Uterus (tissue), 4 donors: ENCODE measurements at places on chromosomes 1 and 21. TPM values are rescaled to one million over a fixed set of nuclear protein-coding genes. Genes with fewer than 3 reads are reported as not detected.

- H3K4me1 ChIP-seq = no peaks in the 10 kb centered on the region
- no peaks in the 10 kb centered on the region for H3K36me3 ChIP-seq
- no peak overlapping the region for H3K4me3 ChIP-seq
- DNase-seq = no peak
- no peaks in the 10 kb centered on the region for H3K27me3 ChIP-seq
These were observed 59.6 kb downstream of the ABL2 start for GRCh38 chr1:179169616-179170467.

Gene RPTN
- not detected for total RNA-seq

Gene VWA5B1
- total RNA-seq = not detected

DNA sequence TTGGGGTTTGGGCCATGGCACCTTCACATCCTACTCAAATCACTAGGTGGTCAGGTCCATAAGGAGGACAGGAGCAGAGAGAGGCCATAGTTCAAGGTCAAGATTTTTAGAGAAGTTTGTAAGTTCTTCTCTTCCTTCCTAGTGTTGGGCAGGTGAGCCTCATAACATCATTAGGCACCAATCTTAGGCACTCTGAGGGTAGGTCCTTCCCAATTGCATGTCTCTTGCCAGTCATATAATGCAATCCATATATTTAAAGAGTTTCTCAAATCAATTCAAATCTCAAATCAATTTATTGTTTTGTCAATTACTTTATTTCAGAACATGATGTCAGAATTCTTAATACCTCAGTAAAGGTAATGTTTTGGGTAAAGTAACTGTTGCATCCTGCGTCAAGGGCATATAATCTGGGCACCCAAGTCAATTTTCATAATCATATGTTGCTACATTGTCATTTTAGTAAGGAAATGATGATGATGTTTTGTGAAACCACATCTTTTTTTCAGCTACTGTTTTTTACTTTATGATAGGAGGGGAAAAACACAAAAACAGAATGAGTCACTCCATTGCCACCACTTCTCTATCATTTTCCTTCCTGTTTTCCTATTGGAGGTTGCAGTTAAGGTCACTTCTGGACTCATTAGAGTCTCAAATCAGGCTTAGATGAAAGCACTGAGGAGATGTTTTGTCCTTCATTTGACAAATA is 122.7 kb downstream of the UCHL5 start:
- no peaks in the 10 kb centered on the region for H3K27me3 ChIP-seq
- no peaks in the 10 kb centered on the region for H3K4me1 ChIP-seq
- no peak overlapping the region for H3K27ac ChIP-seq
- H3K36me3 ChIP-seq = no peaks in the 10 kb centered on the region

Gene ZNF695
- 3.5 TPM for total RNA-seq

Gene FABP3
- 77.6 TPM for total RNA-seq

GRCh38 chr21:38352536-38353219 is 95.9 kb downstream of the KCNJ15 start:
- H3K4me1 ChIP-seq = no peaks in the 10 kb centered on the region
- peak; percentile 26 for DNase-seq
- no peaks in the 10 kb centered on the region for H3K36me3 ChIP-seq
- H3K27ac ChIP-seq = no peak overlapping the region
- H3K4me3 ChIP-seq = no peak overlapping the region

Gene LCE2A
- not detected for total RNA-seq

Gene PGBD5
- 0.69 TPM for total RNA-seq

Gene CYP4Z1
- total RNA-seq = 0.82 TPM

DNA sequence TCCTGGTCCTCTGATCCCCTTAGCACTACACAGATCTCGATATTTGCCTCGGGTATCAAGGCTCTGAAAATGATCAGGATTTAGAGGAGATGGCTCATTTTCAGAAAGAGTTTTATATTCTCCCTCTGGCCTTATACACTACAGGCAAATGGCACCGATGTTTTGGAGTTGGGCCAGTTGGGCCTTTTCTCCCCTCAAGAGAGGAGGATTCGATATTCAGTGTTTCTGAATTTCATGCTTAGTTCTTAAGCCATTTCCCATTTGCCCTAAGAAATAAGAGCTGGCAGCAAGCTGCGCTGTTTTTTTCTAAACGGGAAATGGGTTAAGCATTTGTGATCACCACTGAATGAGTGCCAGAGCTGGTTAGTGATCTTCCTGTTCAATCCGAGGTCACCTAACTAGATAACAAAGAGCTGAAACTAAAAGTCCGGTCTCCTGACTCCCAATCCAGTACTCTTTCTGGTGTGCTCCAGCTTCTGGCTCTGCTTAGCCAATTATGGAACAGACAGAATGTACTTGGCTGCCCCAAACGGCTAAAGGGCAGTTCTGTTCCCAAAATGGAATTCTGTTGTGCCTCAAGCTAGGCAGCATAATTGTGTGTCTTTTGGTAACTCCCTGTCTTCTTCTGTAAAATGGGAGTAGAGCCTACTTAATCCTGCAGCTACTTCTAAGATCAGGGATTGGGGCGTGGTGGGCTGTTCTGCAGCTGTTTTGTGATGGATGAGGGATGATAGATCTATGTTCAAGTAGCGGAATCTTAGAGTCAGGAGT is 1.2 kb upstream of the CPT2 start:
- DNase-seq = no peak
- peak overlapping the region; percentile 97 for H3K27ac ChIP-seq
- no peaks in the 10 kb centered on the region for H3K4me1 ChIP-seq
- no peaks in the 10 kb centered on the region for H3K36me3 ChIP-seq
- H3K27me3 ChIP-seq = no peaks in the 10 kb centered on the region
- H3K4me3 ChIP-seq = peak overlapping the region; percentile 86

DNA sequence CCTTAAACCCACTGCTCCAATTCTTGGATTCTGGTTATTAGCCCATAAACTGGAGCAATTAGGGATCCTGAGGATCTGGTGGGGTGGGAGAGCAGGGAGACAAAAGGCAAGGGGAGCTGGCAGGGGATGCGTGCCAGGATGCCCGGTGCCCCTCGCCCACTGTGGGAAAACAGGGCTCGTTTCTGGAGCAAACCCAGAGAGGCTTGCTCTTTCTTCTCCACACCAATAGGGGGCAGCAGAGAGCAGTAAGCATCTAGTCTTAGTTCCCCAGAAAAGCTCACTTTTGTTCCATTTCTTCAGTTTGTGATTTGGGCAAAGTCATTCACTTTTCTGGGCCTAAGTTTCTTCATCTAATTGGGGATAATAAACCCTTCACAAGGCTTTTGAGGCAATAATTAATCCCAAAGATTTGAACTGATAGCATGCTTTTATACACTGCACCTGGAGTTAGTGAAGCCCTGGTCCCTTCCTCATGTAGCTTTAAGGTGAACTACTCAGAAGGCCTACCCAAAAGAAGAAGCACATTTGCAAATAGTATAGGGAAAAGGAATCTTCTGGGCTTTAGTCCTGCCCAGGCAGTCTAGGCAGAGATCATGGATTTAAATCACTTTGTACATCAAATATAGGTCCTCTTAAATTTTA is 160.6 kb upstream of the USP24 start:
- H3K4me1 ChIP-seq = no peaks in the 10 kb centered on the region
- H3K4me3 ChIP-seq = no peak overlapping the region
- no peak overlapping the region for H3K27ac ChIP-seq
- peak; percentile 46 for DNase-seq
- H3K27me3 ChIP-seq = no peaks in the 10 kb centered on the region

Gene TRABD2B
- total RNA-seq = 0.76 TPM

Gene SPATA17
- total RNA-seq = not detected

GRCh38 chr21:44636209-44637017 is 743 bp upstream of the KRTAP10-10 start:
- DNase-seq = no peak
- H3K4me3 ChIP-seq = no peak overlapping the region
- H3K27ac ChIP-seq = no peak overlapping the region
- no peaks in the 10 kb centered on the region for H3K36me3 ChIP-seq
- H3K27me3 ChIP-seq = no peaks in the 10 kb centered on the region

GRCh38 chr1:227417756-227418480 is 99.6 kb upstream of the CDC42BPA start:
- H3K27ac ChIP-seq = no peak overlapping the region
- no peak overlapping the region for H3K4me3 ChIP-seq
- no peaks in the 10 kb centered on the region for H3K4me1 ChIP-seq
- DNase-seq = no peak

GRCh38 chr1:109250454-109251276 is 1.3 kb downstream of the CELSR2 start:
- H3K36me3 ChIP-seq = no peaks in the 10 kb centered on the region
- no peak overlapping the region for H3K27ac ChIP-seq
- no peaks in the 10 kb centered on the region for H3K4me1 ChIP-seq
- H3K4me3 ChIP-seq = no peak overlapping the region
- DNase-seq = no peak

GRCh38 chr1:160082487-160082886 is 1.1 kb downstream of the KCNJ9 start:
- no peaks in the 10 kb centered on the region for H3K4me1 ChIP-seq
- peaks cover 13% of the 10 kb centered on the region for H3K27me3 ChIP-seq
- H3K4me3 ChIP-seq = no peak overlapping the region

- no peaks in the 10 kb centered on the region for H3K27me3 ChIP-seq
- peak; percentile 44 for DNase-seq
- no peak overlapping the region for H3K4me3 ChIP-seq
- H3K4me1 ChIP-seq = no peaks in the 10 kb centered on the region
- H3K27ac ChIP-seq = peak overlapping the region; percentile 77
These were observed 10.9 kb downstream of the ERRFI1 start for GRCh38 chr1:8015036-8015808.

- no peaks in the 10 kb centered on the region for H3K36me3 ChIP-seq
- H3K4me3 ChIP-seq = no peak overlapping the region
- no peak overlapping the region for H3K27ac ChIP-seq
These were observed 136.2 kb upstream of the BACE2 start for GRCh38 chr21:41031701-41032220.

DNA sequence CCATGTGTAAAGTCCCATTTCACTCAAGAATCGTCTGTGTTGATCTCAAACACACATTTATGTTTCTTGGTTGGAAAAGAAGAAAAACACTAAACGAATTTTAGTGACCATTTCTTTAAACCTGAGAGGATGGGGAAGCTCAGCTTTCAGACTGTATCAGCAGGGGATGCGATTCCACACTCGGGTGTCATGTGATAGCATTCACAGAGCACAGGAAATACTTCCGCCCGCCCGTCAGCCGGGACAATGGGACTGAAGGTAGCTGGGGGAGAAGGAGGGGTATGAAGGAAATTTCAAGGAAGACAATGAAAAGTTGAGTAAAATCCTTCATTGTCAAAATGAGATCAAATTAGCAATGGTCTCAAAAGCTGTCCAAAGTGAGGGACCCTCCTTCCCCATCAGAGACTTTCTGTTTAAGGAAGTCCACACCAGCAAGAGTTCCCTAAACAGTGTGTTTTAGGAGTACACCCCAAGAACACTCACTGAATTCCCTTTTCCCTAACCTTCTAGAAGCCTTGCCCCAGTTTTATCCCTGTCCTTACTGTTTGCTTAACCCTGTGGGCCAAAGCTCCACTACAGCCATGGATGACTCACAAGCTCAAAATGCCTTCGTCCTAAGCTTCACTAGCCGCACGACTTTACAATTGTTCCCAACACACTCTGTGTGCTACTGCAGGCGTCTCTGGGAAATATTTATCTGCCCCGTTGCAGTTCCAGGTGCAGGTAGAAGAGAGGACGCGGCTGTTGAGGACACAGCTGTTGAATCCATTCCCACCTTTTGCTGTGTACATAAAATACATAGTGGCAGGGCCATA is 51.4 kb upstream of the SIM2 start:
- no peaks in the 10 kb centered on the region for H3K4me1 ChIP-seq
- H3K4me3 ChIP-seq = no peak overlapping the region
- no peak for DNase-seq
- H3K36me3 ChIP-seq = no peaks in the 10 kb centered on the region
- no peaks in the 10 kb centered on the region for H3K27me3 ChIP-seq
- no peak overlapping the region for H3K27ac ChIP-seq

Gene SNX7
- total RNA-seq = 78.7 TPM

- no peak overlapping the region for H3K4me3 ChIP-seq
- peak overlapping the region; percentile 69 for H3K27ac ChIP-seq
- no peak for DNase-seq
- H3K27me3 ChIP-seq = no peaks in the 10 kb centered on the region
- no peaks in the 10 kb centered on the region for H3K36me3 ChIP-seq
These were observed 459.3 kb upstream of the ADAMTS5 start for GRCh38 chr21:27426196-27426595.
